ENCODE measurements at places on chromosomes 16 and 17. TPM values are rescaled to one million over a fixed set of nuclear protein-coding genes. Genes with fewer than 3 reads are reported as not detected.

DPEP2 gene
- not detected for total RNA-seq

SCIMP gene
- 0.16 TPM for total RNA-seq

EPX gene
- total RNA-seq, result not detected

SCRN2 gene
- total RNA-seq, result 17.8 TPM

DHODH gene
- total RNA-seq, result 3.9 TPM

MYH13 gene
- total RNA-seq, result not detected

KRT16 gene
- not detected for total RNA-seq

LLGL2 gene
- total RNA-seq, result 2.7 TPM

GP1BA gene
- not detected for total RNA-seq

GLTPD2 gene
- total RNA-seq, result not detected

HOXB4 gene
- total RNA-seq, result not detected

DNA sequence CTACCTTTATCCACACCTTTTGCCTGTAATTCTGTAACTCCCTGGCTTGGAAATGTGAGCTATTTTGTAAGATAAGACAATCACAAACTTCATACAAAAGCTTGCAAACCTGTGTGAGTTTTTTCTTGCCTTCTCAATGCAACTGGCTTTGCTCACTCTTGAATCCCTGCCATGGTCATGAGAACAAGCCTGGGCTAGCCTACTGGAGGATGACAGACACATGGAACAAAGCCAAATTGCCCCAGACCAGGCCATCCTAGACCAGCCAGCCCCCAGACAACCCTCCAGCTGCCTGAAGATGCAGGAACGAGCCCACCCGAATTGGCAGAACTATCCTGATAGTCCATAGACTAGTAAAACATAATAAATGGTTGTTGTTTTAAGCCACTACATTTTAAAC is 466.6 kb upstream of the ERCC4 start:
- DNase-seq, result no peak

DNA sequence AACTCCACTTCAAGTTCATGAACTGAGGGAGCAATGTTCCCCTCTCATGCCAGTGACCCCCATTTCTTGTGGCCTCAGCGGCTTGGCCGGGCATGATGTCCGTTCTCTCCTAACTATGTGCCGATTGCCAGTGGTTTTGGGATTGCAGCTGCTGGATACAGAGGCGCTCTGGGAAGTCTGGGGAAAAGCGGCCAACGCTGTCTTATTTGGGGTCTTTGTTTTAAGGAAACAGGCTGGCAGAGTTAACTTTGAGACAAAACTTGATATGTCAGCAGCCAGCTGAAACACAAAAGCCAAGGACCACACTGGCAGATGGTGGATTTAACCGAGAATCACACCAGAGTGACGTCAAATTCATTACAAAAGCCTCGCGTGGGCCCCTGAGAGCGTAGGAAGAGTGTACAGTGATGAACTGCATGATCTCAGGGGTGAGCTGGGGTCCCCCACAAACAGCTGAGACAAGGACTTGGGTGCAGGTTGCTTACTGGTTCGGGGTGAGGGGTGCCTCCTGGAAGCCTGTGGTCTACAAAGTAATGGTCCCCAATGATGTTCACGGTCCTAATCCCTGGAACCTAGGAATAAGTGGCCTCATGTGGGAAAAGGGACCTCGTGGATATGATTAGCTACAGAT is 180.4 kb downstream of the IRF8 start:
- no peak for DNase-seq

DNA sequence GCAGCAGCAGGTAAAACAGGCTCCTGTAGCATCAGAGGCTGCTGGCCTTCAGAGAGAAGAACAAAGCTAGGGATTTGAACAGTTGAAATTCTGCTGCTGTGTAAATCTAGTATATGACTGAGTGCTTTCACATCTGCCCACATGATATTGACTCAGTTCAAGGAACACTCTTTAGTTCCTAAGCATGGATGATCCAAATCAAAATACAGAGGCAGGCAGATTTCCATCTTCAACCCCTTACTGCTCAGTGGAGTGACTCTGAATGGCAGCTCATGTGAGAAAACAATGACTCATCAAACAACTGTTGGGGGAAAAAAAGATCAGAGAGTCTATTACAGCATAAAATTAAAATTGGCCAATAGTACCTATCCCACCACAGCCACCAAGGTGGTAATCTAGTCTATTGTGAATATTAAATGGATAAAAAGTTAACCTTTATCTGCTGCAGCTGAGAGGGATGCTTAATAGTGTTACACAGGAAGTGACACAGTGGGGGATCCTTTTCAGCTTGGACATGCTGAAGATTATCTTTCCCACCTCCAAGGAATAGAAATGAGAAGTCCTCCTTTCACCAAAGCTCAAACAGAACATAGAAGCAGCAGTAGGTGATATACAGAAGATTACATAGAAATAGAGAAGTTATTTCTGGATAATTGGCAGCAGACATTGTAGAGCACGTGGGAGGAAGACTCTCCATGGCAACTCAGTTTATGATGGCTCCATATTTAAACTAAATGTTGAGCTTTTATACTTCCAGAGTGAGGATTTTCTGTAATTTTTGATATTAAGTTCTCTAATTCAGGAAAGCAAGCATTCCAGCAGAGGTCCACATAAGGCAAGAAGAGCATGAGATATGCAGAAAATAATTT is 239.7 kb upstream of the ERCC4 start:
- DNase-seq, result no peak

- DNase-seq, result no peak
Observed at GRCh38 chr16:74844041-74844980, 69.7 kb upstream of the FA2H start.

DNA sequence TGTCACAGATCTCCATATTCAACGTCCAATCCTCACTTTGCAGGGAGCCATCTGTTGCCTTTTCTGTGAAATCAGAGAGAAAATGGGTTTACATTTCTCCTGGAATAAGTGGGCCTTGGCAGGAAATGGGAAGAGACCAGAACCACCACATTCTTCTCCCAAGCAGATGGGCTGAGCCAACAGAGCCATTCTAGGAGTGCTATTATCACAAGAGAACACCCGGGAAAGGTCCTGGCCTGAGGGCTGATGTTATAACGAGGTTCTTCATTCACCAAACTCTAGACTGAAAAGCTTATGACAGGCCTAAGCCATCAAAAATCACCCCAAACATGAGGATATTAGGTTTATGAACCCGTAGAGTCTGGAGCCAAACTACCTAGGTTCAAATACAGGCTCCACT is 64.7 kb downstream of the TOM1L2 start:
- no peak for DNase-seq

DNA sequence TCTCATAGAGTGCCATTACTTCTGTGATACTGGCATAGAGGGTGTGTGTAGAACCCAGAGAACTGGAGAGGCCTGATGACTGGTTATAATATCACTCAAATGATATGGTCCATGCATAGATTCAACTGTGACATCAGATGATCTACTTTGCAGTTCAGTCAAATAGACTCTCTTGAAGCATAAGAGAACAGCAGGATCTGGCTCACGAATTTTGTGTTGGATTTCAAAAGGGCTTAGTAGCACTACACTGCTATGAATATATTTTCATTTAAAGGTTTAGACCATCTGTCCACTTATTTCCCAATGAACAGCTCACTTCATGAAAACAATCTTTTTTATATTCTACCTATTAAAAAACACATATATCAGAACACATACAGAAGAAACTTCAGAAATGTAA is 119.7 kb downstream of the KIF2B start:
- DNase-seq, result no peak

DNA sequence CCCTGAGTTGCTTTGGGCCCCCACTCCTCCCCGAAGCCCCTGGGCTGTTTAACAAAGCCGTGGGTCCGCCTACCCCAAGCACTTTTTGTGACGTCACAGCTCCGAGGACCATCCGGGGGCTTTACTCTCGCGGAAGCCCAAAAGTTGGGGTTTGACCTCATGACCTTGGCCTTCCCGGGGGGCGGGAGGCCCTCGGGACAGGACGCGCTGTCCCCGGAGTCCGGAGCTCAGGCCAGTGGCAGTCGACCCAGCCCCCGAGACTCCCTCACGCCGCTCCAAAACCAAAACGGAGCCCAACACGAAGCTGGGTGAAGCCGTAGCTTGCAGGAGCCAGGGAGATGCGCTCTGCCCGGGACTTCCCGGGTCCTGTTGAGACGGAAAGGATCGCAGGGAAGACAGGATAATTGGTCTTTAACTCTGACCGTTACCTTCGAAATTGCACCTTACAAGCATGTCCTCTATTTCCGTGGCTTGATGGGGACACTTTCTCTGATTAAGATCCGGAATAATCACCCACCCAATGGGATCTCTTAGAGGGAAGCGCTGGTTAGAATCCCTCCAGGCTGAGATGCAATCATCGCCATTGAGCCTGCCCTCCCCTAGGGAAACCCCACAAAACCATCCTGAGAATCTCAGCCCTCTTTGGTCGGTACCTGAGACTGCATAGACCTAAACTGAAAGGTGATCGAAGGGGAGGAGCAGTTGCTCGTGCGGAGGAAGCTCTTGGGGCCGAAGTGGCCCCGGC is 4.9 kb upstream of the SOX9 start:
- no peak for DNase-seq

GRCh38 chr17:44222112-44222869 is 2.8 kb upstream of the UBTF start:
- peak; percentile 82 for DNase-seq

- no peak for DNase-seq
Observed at GRCh38 chr16:80788027-80788426, 16.4 kb downstream of the CDYL2 start.

GRCh38 chr17:17469996-17470395 is 6.8 kb upstream of the MED9 start:
- DNase-seq, result no peak

GRCh38 chr17:18371455-18371854 is 6.1 kb upstream of the EVPLL start:
- no peak for DNase-seq

DNA sequence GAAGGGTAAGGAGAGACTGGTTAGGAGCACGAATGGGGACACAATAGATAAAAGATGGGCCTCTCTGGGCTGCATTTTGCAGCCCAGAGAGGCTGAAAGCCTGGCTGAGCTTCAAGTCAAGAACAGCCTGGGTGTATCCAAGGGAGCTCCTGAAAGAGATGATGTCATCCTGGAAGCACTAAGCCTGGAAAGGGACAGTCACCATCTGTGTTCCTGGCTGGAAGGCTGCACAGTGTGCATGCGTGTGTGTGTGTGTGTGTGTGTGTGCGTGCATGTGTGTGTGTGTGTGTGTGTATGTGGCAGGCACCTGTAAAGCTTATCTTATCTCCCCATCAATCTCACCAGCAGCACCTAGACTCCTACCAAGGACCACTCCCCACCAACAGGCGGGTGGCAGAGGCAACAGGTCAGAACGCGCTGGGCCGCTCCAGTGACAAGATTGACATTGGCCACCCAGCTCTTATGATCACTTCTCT is 44.1 kb downstream of the COG7 start:
- DNase-seq, result peak; percentile 71

DNA sequence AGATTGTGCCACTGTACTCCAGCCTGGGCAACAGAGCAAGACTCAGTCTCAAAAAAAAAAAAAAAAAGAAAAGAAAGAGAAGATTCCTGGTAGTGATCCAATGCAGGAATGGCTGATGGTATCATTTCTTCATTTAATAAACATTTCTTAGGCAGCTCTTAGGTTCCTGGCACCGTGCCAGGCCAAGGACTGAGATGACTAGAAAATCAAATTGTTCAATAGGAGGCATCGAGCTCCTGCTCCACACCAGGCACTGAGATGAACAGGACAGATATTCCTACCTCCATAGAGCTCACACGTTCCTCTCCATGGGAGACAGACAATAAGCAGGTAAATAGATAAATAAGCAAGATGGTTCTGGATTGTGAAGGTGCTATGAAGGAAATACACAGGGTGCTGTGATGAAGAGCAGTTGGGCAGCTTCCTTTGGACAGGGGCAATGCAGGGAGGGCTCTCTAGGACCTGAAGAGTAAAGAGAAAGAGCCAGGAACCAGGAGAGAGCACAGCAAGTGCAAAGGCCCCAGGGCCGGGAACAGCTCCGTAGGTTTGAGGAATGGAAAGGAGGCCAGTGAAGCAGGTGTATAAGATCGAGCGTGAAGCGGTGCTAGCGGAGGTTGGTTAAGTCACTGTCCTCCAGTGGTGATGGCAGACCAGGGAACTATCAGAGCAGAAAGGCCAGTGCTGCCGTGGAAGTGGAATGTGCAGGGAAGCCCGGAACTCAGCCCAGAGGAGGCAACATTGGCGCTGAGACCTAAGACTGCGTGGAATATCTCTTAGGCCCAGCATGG is 26.5 kb upstream of the CRHR1 start:
- DNase-seq, result no peak

- no peak for DNase-seq
Observed at GRCh38 chr16:86167061-86167460, 268.1 kb downstream of the IRF8 start.

DNA sequence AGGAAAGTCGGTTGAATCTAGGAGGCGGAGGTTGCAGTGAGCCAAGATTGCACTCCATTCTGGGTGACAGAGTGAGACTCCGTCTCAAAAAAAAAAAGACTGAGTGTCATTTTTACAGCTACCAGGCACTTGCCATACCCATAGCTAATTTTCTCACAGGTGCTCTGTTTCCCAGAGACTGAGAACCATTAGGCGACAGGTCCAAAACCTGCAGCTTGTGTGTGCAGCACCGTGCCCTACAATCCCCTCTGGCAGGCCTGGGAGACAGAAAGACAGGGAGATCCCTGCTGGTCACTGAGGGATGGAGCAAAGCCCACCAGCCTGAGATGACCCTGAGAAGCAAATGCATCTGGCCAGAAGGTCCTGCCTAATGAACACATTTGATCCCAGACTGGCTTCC is 2.7 kb downstream of the TFAP4 start:
- DNase-seq, result no peak

GRCh38 chr17:29331075-29331707 is 37.2 kb upstream of the NUFIP2 start:
- no peak for DNase-seq

- DNase-seq, result no peak
Observed at GRCh38 chr16:66695935-66696668, 441 bp downstream of the CMTM4 start.

DNA sequence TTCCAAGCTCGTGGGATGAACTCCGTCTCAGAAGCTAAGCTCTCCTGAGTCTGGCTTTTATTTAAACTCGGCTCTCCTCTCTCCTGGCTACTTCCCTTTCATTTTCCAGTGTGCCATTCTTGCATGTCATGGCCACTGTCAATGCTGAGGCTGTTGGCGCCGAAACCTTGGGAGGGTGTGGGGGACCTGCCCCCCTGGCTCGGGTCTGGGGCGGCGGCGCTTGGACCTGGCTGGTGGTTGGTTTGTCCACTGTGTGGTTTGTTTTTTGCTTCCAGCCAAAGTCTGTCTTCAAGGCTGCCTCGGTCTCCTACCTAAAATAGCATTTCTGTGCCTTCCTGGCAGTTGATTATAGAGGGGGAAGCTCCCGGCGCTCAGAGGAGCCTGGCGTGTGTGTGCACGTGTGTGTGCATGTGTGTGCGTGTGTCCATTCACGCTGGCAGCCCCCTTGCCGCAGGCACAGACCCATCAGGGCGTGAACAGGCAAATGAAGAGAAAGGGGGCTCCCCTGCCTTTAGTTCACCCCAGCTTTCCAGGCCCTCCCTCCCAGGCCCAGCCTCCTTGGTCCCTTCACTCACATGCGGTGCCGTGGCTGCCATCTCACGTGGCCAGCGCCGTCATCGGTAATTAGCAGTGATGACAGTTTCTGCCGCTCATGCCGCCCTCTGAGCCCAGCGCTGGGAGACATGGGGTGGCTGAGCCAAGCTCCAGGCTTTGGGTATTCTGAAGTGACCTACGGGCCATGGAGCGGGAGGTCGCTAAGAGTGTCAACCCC is 179.9 kb downstream of the SEC14L1 start:
- DNase-seq, result peak; percentile 40

GRCh38 chr16:48176635-48177408 is 21.0 kb upstream of the ABCC12 start:
- DNase-seq, result no peak
